Spinal cord (tissue), 10 donors: ENCODE measurements at places on chromosomes 1 and 21. TPM values are rescaled to one million over a fixed set of nuclear protein-coding genes. Genes with fewer than 3 reads are reported as not detected.

- no peak for DNase-seq
Measured at GRCh38 chr1:44688760-44689446, 14.4 kb downstream of the ARMH1 start.

Gene POU3F1
- 2.3 TPM for total RNA-seq

DNA sequence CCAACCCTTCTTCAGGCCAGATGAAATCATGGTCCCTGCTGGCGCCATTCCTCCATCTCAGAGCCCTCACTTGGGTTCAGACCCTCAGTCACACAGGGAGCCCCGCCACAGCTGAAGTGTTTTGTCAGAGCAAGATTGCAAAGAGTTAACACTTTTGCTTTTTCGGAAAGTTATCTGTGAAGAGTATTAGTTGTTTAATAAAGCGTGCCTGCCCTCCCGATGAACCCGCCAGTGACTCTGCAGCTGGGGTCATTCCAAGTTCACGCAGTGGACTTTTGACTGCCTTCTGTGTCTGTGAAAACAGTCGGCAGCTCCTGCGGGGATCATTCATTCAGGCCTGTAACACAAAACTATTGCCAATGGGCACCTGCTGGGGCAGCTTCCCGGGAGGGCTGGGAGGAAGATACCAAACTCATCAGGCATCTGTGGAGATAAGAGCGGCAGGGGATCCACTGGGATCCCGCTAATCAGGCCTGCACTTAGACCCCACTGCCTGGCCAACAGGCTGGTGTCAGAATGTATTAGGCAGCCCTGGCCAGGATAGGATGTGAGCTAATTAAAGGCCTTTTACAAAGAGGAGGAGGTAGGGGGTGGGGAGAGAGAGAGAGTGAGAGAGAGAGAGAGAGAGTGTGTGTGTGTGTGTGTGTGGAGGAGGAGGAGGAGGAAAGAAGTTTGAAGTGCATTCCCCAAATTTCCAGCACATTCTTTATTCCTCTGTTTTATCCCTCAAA lies 184.5 kb downstream of the DHRS3 start:
- no peak for DNase-seq

- DNase-seq: no peak
Measured at GRCh38 chr1:172112576-172112975, 271.3 kb downstream of the DNM3 start.

GRCh38 chr1:161962091-161962887 lies 61.4 kb downstream of the OLFML2B start:
- peak; percentile 10 for DNase-seq

Gene CELF3
- 13.9 TPM for total RNA-seq

GRCh38 chr21:37168666-37169065 lies 95.6 kb downstream of the TTC3 start:
- DNase-seq: no peak

Gene RNU1-2
- total RNA-seq: 29,651 TPM

GRCh38 chr1:224616756-224617409 lies 766 bp downstream of the CNIH3 start:
- DNase-seq: peak; percentile 44

GRCh38 chr1:243438146-243438545 lies 182.3 kb downstream of the SDCCAG8 start:
- no peak for DNase-seq

Gene CA6
- not detected for total RNA-seq

DNA sequence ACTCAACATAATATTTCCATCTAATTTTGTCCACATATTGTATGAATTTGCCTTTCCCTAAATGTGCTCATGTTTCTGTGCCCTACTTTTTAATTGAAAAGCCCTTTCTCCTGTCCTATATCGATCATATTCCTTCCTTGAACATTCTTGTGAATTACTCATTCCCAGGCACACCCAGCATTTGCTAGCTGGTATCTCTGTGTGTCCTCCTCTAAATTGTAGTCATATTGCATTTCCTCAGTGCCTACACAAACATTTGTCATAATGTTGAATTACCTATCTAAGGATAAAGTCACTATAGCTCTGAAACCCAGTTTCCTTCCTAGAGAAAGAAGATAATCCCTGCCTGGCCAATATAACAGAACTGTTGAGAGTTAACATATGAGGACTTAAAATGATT lies 39.6 kb upstream of the TBX15 start:
- no peak for DNase-seq

- no peak for DNase-seq
Measured at GRCh38 chr21:15682186-15682895, 47.4 kb upstream of the USP25 start.

Gene SHE
- 10.5 TPM for total RNA-seq

Gene UCHL5
- total RNA-seq: 29.8 TPM

DNA sequence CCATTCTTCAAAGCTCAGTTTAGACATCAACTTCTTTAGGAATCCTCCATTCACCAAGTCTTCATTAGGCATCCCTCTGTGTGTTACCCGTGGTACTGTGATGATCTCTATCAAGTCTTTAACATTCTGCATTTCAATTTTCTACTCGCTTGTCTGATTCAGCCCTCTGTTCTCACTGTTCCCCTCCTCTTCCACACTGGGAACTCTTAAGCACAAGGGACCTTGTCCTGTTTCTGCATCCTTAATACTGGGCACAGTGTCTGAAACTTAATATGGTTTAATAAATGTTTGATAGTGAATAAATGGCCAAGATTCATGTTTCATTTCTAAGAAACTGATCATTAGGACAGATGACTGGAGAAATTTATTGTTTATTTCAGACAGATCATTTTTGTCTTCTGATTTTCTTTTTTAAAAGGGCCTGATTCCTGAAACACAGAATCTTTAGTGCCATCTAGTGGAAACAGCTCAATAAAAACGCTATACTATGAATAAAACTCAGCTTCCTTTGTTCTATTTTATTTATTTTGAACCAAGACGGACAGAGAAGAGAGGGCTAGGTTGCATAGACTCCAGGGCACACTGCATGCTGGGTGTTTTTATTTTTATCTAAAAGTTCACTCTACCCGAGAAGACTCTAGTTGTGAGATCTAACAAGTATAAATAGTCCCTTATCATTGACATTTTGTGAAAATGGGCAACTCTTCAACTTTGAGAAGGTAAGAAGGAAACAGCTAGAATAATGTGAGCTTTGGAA lies 7.0 kb upstream of the TRIM45 start:
- DNase-seq: peak; percentile 91

Gene KIF21B
- 37.8 TPM for total RNA-seq

GRCh38 chr1:75999034-75999433 lies 66.8 kb upstream of the ASB17 start:
- DNase-seq: no peak

DNA sequence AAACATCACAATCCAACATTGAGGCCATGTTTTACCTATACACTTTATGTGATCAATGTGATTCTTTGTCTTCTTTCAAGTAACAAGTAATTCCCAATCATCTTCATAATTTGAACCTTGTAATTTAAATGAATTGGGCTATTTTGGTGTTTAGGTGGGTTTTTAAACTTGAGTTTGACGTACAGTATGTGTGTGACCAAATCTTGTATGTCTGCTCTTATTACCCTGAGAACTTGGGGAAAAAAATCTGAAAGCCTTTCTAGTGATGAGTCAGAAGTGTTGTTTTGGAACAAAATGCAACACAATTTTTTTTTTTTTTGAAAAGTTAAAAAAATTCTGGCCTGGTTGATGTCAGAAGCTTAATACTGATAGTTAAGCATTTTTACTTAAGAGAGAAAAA lies 68.5 kb downstream of the HHAT start:
- no peak for DNase-seq

GRCh38 chr1:20486457-20487235 lies 636 bp upstream of the CAMK2N1 start:
- peak; percentile 89 for DNase-seq

Gene ZNF683
- total RNA-seq: not detected

GRCh38 chr1:246875041-246876026 lies 56.4 kb downstream of the AHCTF1 start:
- DNase-seq: no peak

Gene LRRC40
- 58.6 TPM for total RNA-seq

DNA sequence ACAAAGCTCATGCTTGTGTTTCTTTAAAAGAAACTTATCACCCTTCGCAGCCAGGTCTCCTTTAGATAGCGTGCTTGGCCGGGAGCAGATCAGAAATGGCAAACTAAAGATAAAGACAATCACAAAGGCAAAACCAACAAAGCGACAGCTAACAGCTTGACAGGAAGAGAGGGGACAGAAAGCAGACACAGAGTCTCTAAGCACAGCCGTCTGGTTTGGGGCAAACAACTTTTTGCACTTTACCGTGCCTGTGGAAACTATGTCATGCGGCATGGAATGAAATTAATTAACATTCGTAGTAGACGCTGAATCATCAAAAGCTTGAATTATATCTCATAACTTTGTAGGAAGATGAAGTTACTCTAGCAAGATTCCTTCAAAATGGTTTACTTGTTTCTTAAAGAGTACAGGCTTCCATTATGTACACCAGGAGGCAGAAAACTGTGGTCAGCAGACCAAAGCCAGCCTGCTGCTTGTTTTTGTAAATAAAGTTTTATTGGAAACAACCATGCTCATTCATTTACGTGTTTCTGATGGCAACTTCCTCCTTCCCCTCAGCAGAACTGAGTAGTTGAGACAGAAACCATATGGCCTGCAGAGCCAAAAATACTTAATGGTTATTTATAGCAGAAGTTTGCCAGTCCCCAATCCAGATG lies 183.2 kb downstream of the KIF26B start:
- no peak for DNase-seq

GRCh38 chr1:61174060-61174795 lies 91.9 kb downstream of the NFIA start:
- no peak for DNase-seq

DNA sequence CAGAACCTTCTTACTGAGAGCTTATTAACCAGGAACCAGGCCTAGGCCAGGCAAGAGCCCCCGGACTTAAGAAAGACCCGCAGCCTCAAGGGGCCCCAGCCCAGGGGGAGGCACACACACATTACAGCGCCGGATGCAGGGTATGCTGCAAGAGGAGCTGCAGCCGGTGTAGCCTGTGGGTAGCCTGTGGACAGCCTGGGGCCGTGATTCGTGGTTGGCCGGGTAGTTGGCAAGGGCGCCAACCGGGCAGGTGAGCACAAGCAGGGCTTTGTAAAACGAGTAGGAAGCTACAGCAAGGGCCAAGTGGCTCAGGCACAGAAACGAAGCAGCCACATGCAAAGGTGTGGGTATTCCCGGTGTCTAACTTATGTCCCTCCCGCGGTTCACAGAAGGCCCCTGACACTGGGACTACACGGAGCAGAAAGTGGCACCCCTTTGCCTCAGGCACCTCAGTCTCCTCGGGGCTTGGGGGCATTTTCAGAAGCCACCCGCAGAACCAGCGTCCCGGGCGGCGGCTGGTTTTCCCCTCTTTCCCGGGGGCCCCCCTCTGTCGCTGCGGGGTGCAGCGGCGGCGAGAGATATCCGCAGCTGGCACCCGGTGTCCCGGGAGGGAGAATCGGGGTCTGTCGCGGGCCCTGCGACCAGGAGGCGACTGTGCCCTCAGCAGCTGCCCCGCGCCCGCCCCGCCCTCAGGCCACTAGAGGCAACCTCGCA lies 40.8 kb downstream of the KIAA1614 start:
- no peak for DNase-seq

Gene SMCP
- total RNA-seq: not detected

Gene PACC1
- total RNA-seq: 54.4 TPM

- DNase-seq: no peak
Measured at GRCh38 chr1:212302745-212303383, 17.7 kb downstream of the PPP2R5A start.

GRCh38 chr1:89904219-89904980 lies 83.6 kb downstream of the LRRC8D start:
- no peak for DNase-seq

Gene CKS1B
- 64.8 TPM for total RNA-seq

Gene OR2L13
- 2.6 TPM for total RNA-seq

DNA sequence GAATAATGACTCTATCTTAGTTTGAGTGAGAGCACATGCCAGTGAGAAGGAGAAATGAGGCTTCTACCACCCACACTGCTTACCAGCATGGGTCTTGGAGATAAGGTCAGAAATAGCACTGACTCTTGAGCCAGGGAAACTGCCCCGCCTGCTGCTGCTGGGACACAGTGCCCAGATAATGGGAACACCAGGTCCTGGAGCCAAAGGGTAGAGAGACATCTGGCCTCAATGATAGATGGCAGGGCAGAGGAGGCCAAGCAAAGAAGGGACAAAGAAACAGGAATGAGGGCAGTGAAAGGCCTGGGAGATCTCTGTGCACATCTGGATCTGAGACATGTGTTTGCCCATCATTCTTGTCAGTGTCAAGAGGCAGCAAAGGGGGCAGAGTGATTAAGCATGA lies 97.4 kb downstream of the MIS18A start:
- DNase-seq: no peak

Gene ADCY10
- total RNA-seq: 0.79 TPM

GRCh38 chr1:45381243-45381642 lies 41.0 kb upstream of the MUTYH start:
- DNase-seq: no peak

Gene NR5A2
- 1.8 TPM for total RNA-seq
